Activated CD4-positive, CD25-positive, alpha-beta regulatory T cell (primary cell): ENCODE measurements at places on chromosomes 1 and 21.

- DNase-seq: no peak
These were observed 957.0 kb downstream of the AMY1C start for GRCh38 chr1:104706631-104707147.

DNA sequence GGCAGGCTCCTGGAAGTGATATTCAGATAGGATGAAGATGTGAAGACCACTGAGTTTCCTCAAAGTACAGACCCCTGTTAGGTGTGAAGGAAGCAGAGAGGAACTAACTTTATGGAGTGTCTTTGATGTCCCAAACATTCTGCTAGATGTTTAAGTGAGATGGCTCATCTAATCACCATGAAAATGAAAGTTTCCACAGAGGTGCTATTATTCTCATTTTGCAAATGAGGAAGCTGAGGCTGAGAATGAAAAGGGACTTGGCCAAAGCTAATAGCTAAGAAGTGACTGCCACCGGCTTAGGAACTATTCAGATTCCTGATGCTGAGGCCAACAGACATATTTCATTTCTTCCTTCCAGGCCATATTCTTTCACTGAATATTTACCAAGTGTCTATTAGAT, 45.9 kb upstream of the WLS start:
- no peak for DNase-seq

- no peak for DNase-seq
These were observed 16.4 kb downstream of the ARHGEF2 start for GRCh38 chr1:155961937-155962336.

- no peak for DNase-seq
These were observed 19.0 kb upstream of the L1TD1 start for GRCh38 chr1:62175568-62176179.

DNA sequence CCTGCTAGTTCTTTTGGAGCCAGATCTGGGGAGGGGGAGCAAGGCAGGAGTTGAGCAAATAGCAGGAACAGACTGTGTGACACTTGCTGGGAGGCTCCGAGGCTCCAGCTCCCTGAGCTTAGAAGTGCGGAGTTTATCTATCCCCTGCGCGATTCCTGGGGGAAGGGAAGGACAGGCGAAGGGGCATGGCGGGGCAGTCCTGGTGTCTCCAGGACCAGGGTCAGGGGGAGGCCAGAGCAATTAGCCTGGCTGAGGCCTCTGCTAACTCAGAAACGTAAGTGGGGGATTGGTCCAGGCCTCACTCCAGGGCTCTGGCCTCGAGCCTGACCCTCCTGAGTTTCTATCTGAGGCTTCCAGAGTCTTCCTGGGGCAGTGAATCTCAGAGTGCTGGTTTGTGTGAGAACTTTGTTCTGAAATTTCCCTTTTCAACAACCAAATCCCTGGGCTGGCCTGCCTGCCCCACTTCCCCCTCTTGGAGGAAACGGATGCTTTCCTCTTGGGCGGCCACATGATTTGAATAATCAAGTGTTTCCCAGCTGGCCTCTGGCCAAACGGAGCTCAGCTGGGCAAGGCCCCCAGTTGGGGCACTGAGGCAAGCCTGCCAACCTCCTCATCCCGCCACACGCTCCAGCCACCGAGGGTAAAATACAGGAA, 15.6 kb downstream of the ALPL start:
- no peak for DNase-seq

- no peak for DNase-seq
These were observed 1.4 kb downstream of the SLC2A7 start for GRCh38 chr1:9024837-9025236.

DNA sequence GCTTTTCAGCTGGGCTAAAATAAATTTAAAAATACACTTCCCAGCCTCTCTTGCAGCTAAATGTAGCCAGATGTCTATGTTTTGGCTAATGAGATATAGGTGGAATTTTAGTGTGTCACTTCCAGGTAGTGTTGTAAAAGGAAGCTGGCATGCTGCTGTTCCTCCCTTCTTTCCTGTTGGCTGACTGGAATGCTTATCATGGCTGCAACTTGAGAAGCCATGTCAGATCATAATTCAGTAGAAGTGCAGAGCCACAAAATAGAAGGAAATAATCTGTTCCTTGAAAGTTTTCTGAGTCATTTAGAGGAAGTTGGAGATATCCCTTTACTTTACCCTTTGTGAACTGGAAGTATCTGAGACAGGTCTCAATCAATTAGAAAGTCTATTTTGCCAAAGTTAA, 10.9 kb upstream of the RBM15 start:
- DNase-seq: no peak

DNA sequence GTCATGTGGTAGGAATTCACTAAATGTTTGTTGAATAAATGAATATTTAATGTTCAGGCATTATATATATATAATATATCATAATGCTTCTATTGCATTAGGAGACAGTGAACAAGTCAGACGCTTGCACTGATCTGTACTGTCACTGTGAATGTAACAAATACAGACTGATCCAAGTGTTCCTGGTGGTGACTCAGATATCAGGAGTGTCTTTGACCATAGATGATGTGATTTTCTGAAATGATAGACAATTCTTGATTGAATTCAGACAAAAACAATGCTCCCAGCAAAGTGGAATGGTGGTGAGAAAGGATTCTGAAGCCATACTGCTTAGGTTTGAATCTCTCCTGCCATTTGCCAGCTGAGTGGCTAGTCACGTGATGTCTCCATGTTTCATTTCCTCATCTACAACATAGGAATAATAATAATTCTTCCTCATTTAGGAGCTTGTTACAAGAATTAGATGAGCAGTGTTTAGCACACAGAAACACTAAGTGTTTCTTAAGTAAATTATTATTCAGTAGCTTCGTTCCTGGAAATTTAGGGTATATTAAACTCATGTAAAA, 71.0 kb downstream of the OLFML2B start:
- DNase-seq: no peak

DNA sequence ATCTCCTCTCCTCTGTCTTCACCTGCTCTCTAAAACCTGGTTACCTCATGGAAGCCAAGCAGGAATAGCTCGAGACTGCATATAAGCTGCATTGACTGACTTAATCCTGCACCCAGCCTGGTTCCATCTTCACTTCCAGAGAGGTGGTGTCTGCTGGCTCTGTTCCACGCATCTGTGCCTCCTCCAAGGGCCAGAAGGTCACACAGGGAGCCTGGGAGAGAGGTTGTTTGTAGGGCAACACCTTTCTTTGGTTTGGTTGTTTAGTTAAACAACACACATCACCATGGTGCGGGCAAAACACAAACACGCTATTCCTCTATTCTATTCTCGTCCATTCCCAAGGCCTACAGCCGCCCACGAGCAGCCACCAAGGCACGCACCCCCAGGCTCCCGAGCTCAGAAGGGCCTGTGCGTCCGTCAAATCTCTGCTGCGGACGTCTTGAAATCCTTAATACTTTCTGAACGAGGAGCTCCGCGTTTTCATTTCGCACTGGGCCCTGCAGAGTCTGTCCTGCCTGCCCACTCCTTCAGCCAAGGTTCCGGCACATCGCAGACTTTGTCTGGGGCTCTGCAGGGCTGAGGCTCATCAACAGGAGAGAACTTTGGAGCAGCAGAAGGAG, 116.2 kb downstream of the RIPK4 start:
- no peak for DNase-seq

GRCh38 chr1:155717041-155717440, 28.1 kb downstream of the DAP3 start:
- no peak for DNase-seq

DNA sequence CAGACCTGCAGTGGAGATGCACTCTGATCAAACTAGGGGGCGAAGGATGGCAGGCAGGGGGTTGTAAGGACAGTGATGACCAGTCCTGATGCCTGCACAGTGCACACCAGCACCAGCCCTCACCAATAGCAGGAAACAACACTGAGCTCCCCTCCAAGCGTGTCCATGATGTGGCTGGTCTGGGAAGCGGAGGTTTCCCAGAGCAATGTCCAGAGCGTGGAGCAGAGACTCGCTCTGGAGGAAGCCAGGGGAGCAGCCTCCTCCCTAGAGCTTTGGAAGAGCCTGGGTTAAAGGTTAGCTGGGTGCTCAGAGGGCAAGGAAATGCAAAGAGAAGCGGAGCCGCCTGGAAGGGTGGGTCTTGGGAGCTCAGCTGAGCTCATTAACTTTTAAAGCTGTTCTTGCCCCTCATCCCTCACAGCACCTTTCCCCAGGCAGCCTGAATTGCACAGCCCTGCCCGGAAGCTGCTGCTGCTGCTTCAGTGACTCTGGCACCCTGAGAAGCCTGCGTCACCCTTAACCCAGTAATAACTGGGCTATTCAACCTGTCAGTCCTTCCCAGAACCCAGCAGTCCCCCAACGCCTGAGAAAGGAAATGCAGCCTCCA, 162.2 kb upstream of the RAB4A start:
- DNase-seq: no peak

- DNase-seq: no peak
These were observed 175.7 kb downstream of the VPS13D start for GRCh38 chr1:12405325-12406210.

DNA sequence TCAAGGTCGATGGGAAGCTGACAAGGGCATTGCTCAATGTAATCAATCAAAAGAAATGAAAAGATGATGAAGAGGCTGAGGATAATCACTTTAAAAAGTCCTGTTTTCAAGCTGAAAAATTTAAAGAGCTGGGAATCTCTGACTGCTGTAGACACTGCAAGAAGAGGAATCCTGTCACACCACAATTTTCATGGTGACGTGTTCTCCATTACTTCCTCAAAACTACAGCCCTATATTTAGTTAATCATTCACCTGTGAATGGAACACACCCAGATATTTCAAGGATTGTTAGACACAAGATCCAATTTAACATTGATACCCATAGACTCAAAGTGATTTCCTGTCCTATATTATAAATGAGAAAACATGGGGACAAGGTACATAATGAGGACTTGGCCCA, 1048.3 kb downstream of the AMY1C start:
- DNase-seq: no peak

- DNase-seq: no peak
These were observed 9.8 kb downstream of the FBXO42 start for GRCh38 chr1:16342331-16343062.

DNA sequence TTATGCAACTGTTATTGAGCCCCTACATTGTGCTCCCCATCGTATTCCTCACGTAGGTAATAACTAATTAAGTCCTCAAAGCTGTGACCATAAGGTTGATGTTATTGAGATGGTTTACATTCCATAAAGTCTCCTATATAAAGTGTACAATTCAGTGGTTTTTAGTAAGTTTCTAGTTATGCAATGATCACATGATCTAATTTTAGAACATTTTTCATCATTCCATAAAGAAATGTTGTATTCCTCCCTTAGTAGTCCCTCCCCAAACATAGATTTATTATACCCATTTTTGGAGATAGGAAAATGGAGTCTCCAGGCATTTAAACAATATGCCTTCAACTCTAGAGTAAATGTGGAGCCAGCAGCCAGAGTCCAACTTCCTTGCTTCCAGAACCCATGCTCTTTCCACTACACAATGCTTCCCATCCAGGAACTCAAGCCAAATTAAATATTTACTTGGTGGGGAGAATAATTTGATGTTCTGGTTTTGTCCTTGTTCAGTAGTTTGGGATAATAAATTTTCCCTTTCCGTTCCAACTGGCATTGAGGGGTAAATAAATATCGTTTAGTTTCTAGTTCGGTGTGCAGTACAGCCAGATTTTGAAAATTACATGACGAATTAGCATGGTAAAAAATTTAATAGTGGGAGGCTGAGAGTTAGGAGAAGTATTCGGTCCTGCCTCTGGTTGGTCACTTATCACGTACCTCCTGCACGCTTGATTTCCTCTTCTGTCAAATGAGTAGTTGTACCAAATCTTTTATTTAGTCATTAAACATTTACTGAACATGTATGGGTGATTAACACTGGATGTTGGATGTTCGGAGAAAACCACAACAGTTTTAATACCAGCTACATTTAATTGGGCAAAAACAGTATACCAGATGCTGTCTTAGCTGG, 66.3 kb downstream of the CACHD1 start:
- no peak for DNase-seq

- no peak for DNase-seq
These were observed 911.7 kb upstream of the NCAM2 start for GRCh38 chr21:20086508-20086907.

GRCh38 chr1:33370301-33370700, 49.4 kb upstream of the A3GALT2 start:
- DNase-seq: no peak

GRCh38 chr1:150283260-150283659, 906 bp downstream of the CIART start:
- no peak for DNase-seq

DNA sequence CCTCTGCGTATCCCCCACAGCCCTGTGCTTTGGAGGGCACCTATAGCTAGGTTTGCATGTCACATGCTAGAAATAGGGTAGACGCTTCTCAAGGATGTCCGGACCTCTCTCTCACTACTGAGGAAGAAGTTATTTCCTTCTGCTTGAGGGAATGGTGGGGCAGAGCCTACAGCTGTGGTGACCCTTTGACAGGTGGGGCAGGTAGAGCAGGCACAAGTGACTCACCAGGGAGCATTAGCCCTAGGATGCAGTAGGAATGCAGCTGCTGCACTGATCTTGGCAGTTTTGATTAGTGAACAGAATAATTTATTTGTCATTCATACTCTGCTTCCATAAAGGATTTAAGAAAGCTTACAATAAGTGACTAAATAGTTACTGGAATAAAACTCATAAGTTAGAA, 129.6 kb upstream of the HOOK1 start:
- no peak for DNase-seq

GRCh38 chr1:200739702-200740570, 1.2 kb downstream of the CAMSAP2 start:
- DNase-seq: no peak

DNA sequence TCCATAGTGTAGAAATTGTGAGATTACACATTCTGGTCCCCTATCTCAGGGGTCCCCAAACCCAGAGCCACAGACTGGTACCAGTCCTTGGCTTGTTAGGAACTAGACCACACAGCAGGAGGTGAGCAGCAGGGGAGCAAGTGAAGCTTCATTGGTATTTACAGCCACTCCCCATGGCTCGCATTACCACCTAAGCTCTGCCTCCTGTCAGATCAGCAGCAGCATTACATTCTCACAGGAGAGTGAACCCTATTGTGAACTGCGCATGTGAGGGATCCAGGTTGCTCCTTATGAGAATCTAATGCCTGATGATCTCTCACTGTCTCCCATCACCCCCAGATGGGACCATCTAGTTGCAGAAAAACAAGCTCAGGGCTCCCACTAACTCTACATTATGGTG, 229.7 kb upstream of the IRF2BP2 start:
- no peak for DNase-seq

- DNase-seq: no peak
These were observed 15.8 kb upstream of the TRIM63 start for GRCh38 chr1:26083208-26083607.

DNA sequence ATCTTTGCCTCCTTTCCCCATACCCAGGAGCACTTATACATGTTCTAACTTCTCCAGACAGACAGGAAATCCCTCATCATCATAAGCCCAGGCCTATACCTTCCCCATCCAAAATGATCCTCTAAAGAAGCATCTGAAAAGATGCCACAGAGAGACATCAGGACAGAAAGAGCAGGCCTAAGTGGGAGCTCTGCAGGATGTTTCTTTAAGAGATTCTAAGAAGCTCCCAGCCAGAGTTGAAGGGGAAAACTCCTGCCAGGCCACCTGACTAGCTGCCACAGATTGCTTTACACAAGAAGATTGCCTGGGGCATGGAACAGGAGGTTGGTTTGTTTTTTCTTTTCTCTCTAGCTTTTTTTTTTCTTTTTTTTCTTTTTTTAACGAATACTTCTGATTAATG, 275.8 kb downstream of the VAV3 start:
- no peak for DNase-seq
